ELF-1 (cell line): ENCODE measurements at places on chromosomes 1 and 21.

- no peak for DNase-seq
These were observed 82.9 kb downstream of the CENPF start for GRCh38 chr1:214685906-214686305.

DNA sequence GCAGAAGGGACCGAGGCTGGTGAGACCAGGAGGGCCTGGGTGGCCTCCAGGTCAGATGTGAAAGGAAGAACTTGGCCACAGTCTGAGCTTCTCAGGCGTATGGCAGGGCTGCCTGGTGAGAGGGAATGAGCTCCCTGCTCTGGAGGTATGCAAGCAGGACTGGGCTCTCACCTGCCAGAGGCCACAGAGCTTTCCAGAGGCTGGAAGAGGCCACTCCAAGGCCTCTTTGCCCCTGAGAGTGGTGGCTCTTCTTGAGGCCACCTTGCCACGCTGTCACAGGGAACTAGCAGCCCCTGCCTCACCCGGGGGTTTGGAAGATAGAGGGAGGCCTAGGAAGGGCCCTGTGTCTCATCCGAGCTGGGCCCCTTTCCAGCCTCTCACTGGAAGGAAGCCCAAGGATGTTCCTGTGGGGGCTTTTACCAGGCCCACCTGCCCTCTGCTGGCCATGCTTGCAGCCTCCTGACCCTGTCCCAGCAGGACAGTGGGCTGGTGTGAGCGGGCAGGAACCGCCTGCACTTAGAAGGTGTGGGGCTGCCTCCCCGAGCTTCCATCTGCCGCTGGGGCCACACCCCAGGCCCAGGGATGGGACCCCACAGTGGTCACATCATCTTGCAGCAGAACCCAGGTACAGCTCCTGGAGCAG, 10.0 kb downstream of the PCSK9 start:
- peak; percentile 18 for DNase-seq

- peak; percentile 93 for DNase-seq
These were observed 37.2 kb upstream of the TSPEAR start for GRCh38 chr21:44748621-44749020.

GRCh38 chr1:176033474-176033873, 173.6 kb downstream of the COP1 start:
- no peak for DNase-seq

- DNase-seq: peak; percentile 97
These were observed 29.3 kb downstream of the IER5 start for GRCh38 chr1:181117648-181118449.

DNA sequence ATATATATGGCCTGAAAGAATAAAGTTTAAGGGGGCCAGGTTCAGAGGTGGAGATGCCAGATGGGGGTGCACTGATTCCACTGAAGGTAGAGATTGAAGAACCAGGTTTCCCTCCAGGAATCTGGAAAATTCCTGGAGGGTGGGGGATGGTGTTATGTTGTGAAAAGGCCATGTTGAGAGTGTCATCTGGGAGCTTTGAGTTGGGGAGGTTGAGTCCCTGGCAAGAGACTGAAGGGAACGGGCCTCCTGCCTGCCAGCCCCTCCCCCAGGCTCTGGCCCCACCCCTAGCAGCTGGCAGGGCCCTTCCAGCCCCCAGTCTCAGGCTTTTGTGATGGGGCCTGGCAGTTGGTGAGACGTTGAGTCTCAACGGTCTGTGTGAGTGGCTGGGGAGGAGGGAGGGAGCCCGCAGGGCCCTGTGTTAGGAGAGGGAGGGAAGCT, 4.1 kb downstream of the PTPRU start:
- peak; percentile 87 for DNase-seq

- no peak for DNase-seq
These were observed 204.8 kb upstream of the FGGY start for GRCh38 chr1:59092126-59092525.

DNA sequence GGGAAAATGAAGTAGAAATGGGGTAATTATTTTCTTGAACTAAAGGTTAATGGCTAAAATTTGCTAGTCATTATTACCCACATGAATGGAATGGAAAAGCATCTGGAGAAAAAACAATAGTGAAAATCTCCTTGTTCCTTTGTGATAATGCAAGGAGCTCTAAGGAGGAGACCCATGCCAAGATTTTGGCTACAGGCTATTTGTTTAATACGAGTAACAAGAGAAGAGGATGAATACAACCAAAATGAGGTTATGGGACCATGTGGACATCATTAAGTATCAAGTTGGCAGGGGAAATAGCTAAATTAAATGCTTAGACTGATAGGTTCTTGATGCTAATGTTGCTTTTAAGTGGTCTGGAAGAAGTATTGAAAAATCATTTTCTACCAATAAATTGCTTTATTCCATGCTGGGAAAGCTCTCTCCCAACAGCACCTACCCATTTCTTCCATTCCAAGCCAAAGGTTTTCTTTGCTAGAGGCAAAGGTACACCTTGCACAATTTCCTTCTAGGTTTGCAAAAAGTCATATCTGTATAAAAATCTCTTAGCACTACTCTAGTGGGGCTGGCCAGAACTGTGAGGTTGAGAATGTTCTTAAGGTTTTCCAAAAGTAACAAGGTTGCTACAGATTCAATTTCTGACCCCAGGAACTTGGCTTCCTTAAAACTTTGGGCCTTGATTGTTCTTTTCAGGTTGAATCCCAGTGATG, 100.2 kb downstream of the SMYD2 start:
- DNase-seq: no peak

GRCh38 chr1:95512925-95513324, 278.9 kb downstream of the RWDD3 start:
- no peak for DNase-seq

GRCh38 chr1:185742403-185742802, 8.2 kb downstream of the HMCN1 start:
- no peak for DNase-seq

- peak; percentile 98 for DNase-seq
These were observed 3.0 kb upstream of the ID3 start for GRCh38 chr1:23562137-23562876.

DNA sequence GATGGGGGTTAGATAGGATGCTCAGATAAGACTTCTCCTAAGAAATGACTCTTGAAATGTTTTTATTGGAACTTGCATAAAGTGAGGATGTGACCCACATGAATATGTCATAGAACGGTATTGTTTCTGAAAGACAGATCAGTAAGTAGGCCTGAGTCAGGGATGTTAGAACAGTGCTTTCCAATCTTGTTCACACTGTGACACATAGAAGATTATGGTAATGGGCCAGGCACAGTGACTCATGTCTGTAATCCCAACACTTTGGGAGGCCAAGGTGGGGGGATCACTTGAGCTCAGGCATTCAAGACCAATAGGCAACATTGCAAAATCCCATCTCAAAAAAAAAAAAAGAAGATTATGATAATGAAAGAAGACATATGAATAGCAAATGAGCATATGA, 32.9 kb downstream of the FMO4 start:
- no peak for DNase-seq

- DNase-seq: no peak
These were observed 105.8 kb downstream of the GLIS1 start for GRCh38 chr1:53633073-53633704.

GRCh38 chr1:214632091-214632490, 29.1 kb downstream of the CENPF start:
- DNase-seq: no peak

DNA sequence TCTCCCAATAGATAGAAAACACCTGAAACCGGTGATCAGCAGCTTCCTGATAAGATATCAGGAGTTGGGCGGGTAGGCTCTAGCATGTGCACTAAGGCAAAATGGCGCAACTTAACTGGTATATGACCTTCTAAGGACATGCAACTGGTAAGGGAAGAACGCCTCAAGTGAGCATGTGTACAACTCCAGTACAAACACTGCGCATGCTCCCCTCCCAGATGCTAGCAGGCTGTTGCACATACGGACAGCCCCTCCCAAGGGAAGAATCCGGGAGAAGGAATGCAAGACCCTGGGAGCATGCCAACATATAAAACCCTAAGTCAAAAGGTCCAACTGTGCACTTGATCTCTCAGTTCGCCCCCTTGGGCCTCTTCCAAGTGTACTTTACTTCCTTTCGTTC, 110.8 kb downstream of the TSEN15 start:
- no peak for DNase-seq

- DNase-seq: no peak
These were observed 47.1 kb downstream of the TESK2 start for GRCh38 chr1:45443580-45444446.

DNA sequence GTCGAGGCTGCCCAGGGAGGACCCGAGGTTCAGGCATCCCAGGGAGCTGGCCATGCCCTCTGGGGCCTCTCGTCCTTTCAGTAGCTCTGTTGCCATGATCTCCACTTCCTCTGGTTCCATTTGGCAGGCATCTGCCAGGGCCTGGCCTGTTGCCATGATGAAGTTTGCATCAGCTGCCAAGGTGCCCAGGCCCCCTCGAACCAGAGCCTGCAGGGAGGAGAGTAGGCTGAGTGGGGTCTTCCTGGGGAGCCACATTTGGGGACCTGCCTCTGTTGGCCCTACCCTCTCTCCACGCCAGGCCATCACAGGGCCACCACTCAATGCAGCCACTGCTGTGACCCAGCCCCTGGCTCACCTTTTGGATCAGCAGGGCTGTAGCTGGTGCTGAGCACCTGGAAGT, 16.4 kb upstream of the KIF21B start:
- DNase-seq: no peak

DNA sequence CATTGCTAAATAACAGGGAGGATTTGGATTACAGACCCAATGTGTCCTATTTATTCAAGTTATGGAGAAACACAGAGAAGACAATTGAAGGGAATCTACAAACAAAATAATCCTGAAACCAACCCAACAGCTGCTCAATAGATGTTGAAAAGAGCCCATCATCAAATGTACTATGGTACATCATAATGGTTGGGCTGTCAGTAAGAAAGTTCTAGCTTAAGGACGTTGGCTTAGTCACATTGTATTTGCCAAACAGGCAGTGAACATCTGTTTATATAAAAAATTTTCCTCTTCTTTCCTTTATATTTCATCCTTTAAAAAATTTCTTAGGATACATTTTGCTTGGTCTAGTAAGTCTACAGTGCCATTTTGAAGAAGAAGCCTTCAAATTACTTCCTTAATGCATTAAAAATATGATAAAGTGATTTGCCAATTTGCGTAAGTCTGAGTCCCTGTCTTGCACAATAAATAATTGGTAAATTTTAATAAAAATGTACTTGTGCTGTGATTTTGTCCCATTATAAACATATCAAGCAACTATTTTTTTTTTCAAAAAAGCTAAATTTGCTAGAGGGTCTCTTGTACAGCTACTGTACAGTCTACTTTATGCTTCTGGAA, 14.4 kb downstream of the MAP3K7CL start:
- DNase-seq: no peak

DNA sequence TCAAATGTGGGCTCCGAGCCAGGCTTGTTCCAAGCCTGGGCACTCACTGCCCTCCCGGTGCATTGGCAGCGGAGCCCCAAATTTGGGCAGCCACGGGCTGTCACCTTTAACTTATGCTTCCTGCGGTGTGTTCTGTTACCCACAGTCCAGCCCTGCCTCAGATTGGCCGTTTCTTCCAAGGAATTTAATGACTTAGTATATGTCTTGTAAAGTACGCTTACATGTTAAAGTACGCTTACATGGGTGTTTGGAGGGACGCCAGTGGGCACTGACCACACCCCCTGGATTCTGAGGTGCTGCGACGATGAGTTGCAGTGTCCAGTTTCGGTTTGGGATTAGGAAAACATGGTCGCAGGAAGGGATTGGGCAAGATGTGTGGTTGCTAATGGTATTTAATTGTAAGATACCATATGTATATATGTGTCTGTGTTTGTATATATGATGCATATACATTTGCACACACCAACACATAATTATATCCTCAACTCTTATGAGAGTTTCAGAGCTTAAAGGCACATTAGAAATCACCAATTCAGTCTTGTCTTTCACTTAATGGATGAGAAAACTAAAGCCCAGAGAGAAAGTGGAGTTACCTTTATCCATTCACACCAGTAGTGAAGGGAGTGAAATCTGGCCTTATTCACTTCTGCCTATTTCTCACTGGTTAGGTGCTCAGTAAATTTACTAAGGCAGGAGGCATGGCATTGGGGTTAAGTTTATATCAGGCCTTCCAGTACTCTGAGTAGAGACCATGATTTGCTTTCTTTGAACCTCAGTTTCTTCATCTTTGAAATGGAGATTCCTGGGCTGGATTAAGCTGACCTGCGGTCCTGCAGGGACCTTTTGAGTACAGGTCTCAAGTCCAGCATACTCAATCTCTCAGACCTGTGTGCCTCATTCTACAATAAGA, 1.0 kb downstream of the SMYD2 start:
- peak; percentile 44 for DNase-seq

- no peak for DNase-seq
These were observed 65.8 kb upstream of the BCL10 start for GRCh38 chr1:85342207-85342606.

DNA sequence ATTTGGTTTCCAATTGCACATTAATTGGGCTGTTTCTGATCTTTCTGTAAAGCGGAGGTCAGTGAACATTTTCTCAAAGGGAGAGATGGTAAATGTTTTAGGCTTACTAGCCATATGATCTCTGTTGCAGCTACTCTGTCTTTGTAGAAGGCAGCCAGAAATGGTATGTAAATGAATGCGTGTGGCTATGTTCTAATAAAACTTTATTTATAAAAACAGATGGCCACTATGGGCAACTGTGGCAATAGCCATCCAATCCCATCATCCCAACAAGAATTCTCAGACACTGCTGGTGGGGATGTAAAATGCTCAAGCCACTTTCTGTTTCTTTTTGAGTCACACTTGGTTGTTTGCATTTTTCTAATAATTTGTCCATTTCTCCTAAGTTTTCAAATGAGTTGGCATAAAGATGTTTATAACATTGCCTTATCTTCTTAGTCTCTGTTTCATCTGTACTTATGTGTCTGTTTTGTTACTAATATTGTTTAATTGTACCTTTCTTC, 448.8 kb upstream of the VAMP3 start:
- no peak for DNase-seq

- DNase-seq: no peak
These were observed 49.8 kb upstream of the OLIG2 start for GRCh38 chr21:32975811-32976431.

DNA sequence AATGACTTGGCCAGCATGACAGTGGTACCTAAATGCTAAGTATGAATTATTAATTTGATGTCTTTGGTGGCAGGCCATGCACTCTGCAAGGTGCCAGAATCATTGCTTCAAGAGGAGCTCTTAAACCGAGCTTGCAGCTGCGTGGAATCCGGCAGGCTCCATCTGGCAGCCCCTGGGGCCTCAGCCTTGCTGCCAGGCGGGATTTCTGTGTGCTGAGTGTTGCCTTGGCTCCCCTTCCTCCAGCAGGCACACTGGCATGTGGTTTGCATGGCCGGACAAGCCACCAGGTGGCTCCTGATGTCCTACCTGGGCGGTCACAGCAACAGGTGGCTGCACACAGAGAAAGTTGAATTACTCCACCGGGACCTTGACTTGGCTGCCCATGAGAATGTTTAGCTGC, 155.4 kb downstream of the URB2 start:
- peak; percentile 12 for DNase-seq

DNA sequence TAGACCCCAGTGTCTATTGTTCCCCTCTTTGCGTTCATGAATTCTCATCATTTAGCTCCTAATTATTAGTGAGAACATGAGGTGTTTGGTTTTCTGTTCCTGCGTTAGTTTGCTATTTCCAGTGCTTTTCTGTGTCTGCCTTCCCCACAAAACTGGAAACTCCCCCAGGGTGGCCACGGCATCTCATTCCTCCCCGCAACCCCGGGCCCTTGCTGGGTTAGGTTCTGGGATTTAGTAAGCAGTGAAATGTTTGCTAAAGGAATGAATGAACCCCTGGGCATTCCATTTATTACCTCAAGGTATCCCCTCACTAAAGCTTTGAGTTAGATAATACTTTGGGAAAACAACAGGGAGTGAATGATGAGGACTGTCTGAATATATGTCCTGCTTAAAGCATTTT, 142.9 kb downstream of the GLUL start:
- no peak for DNase-seq

- DNase-seq: no peak
These were observed 5.2 kb upstream of the LRRC8D start for GRCh38 chr1:89815611-89816010.

- DNase-seq: no peak
These were observed 29.7 kb upstream of the PRDM15 start for GRCh38 chr21:41908829-41909228.
